ENCODE measurements at places on chromosomes 5 and 9. TPM values are rescaled to one million over a fixed set of nuclear protein-coding genes. Genes with fewer than 3 reads are reported as not detected.

PDE8B gene
- total RNA-seq: not detected

TRIM7 gene
- total RNA-seq: 1.6 TPM

GRCh38 chr9:127825319-127826051 is 22.8 kb downstream of the FPGS start:
- H3K36me3 ChIP-seq: no peaks in the 10 kb centered on the region
- no peaks in the 10 kb centered on the region for H3K4me1 ChIP-seq
- no peak for DNase-seq
- no peak overlapping the region for H3K4me3 ChIP-seq

DNA sequence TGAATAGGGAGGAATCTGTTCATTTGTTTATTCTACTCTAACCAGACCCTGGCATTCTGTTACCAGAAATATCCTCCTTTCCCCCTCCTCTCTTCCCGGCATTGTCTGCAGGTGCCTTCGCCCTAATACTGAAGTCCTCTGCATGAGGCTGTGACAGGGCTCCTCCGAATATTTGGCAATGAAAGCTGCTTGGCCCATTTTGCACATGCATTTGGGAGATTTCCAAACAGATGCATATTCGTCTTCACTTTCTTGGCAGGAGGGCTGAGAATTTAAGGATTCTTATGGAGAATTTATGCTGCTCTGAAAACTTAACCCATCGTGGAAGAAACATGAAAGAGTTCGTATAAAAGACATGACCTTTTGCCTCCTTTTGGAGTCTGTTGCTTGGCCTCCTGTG is 484.0 kb downstream of the ZNF608 start:
- H3K4me1 ChIP-seq: no peaks in the 10 kb centered on the region
- no peak for DNase-seq
- H3K27ac ChIP-seq: no peak overlapping the region

DNA sequence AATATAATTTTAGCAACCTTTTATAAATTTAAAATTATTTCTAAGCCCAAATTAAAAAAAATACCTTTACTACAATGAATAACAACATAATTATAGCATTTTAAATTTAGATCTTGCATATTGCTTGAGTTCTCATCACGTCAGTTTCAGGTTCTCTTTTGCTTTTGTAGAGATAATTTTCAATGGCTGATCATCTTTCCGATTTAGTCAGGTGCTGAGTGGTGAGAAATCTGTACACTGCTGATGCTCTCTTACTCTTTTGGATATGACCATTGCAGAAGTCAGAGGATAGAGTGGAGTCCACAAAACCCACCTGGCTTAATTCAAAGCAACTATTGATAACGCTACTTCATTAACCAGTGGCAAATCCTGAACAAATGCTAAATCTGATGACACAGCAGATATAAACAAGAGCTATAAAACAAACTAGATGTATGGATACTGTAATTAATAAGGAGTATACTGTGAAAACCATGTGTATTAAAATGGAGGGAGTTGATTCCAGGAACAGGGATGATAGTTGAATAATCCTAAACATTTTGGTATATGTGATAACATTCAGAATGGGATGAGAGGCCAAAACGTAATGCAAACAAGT is 394.8 kb downstream of the CSNK1G3 start:
- no peaks in the 10 kb centered on the region for H3K4me1 ChIP-seq
- H3K27ac ChIP-seq: no peak overlapping the region
- no peaks in the 10 kb centered on the region for H3K36me3 ChIP-seq
- DNase-seq: no peak

GRCh38 chr5:91232523-91232922 is 150.6 kb downstream of the ARRDC3 start:
- DNase-seq: no peak
- no peak overlapping the region for H3K4me3 ChIP-seq
- no peaks in the 10 kb centered on the region for H3K36me3 ChIP-seq
- no peak overlapping the region for H3K27ac ChIP-seq
- no peaks in the 10 kb centered on the region for H3K27me3 ChIP-seq

DNA sequence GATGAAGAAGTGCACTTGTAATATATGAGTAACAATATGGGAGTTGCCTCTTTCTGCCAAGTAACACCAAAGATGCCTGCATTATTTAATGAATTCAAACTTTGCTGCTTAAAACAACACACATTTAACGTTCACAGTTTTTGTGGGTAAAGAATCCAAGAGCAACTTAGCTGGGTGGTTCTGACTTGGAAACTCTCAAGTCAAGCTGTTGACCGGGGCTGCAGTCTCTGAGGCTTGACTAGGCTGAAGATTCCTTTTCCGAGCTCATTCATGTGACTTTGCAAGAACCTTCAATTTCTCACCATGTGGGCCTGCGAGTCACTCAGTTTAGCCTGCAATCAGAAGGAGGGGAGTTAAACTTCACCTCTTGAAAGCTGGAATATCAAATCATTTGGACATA is 53.0 kb upstream of the TRPC7 start:
- no peak for DNase-seq
- no peak overlapping the region for H3K4me3 ChIP-seq
- H3K27me3 ChIP-seq: no peaks in the 10 kb centered on the region
- no peak overlapping the region for H3K27ac ChIP-seq
